ENCODE measurements at places on chromosomes 3 and 15.
A peak's percentile ranks its signal among the peaks of the same experiment; 100 is the strongest.

- DNase-seq, result no peak
Observed at GRCh38 chr3:127848131-127849129, 26.1 kb upstream of the MGLL start.

DNA sequence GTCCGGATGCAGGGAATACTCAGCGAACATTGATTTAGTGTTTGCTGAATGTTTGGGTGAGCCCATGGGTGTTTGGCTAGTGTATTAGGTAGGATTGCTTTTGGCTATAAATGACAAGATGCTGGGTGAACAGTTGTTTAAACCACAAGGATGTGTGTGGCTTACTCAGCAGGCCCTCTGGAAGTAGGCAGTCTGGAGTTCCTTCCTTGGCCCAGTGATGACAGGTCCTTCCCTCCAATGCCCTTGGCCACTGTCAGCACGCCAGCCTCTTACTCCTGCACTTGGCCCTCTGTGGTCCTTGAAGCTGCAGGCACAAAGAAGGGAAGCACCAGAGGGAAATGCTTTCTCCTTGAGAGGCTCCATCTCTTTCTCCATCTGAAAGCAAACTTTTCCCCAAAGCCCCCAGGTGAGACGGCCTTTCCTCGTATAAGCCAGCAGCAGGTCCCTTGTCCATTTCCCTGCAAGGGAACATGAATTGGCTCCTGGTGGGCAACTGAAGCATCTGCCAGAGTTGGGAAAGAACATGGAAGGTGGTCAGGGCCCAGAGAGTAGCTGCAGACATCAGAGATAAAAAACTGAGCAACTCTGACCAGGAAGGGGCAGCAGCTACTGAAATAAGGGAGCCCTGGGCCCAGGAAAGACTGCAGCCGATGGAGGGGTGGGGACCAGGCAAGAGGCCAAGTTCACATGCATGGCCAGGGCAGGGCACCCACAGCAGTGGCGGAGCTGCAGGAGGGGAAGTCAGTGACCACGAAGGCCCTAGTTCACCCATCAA is 105.0 kb downstream of the TPRA1 start:
- no peak for DNase-seq

GRCh38 chr3:138460536-138461205 is 26.3 kb downstream of the ESYT3 start:
- no peak for DNase-seq

- no peak for DNase-seq
Observed at GRCh38 chr3:71492974-71493771, 90.4 kb downstream of the FOXP1 start.

- no peak for DNase-seq
Observed at GRCh38 chr3:65742914-65743313, 295.8 kb downstream of the MAGI1 start.

GRCh38 chr3:108603691-108604090 is 14.2 kb downstream of the DZIP3 start:
- no peak for DNase-seq

DNA sequence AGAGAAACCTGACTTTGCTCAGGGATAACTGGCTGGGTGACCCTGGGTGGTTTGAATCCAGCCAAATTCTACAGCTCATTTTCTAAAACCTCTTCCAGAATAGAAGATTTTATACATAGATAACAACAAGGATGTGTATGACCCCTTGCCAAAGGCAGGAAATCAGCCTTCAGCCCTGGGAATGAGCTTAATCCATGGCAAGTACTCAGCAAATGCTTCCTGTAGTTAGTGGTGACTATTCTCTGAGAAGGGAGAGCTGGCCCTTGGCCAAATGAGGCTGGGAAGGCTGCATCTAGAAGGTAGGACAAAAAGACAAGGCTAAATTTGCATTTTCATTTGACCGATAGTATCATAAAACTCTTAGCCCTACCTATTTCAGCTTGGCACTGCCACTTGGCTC is 4.6 kb upstream of the HACD3 start:
- no peak for DNase-seq

- DNase-seq, result no peak
Observed at GRCh38 chr3:129036222-129037092, 24.1 kb upstream of the GP9 start.

DNA sequence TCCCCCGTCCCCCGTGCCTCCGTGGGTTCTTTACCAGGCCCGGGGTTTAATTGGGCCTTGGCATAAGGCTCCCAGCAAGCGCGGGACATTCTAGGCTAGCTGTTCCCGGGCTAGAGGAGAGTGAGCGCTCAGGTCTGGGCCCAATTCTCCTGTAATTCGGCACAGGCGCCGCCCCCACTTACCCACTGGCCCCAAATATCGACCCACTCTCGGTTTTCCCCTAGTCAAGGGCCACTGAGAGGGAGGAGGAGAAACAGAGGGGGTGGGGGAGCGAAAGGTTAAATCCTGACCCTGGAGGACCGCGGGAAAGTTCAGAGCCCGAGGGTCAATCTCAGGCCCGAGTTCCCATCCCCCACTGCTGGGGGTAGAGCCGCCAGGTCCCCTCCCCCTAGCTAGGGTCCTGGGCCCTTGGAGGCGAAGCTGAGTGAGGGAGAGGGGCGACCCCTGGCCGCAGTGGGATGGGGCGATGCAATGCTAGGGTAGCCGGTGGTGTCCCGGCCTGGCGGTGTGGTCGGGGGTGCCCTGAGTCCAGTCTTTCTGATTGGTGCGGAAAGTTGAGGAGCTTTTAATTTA is 8.5 kb upstream of the ONECUT1 start:
- peak; percentile 71 for DNase-seq

DNA sequence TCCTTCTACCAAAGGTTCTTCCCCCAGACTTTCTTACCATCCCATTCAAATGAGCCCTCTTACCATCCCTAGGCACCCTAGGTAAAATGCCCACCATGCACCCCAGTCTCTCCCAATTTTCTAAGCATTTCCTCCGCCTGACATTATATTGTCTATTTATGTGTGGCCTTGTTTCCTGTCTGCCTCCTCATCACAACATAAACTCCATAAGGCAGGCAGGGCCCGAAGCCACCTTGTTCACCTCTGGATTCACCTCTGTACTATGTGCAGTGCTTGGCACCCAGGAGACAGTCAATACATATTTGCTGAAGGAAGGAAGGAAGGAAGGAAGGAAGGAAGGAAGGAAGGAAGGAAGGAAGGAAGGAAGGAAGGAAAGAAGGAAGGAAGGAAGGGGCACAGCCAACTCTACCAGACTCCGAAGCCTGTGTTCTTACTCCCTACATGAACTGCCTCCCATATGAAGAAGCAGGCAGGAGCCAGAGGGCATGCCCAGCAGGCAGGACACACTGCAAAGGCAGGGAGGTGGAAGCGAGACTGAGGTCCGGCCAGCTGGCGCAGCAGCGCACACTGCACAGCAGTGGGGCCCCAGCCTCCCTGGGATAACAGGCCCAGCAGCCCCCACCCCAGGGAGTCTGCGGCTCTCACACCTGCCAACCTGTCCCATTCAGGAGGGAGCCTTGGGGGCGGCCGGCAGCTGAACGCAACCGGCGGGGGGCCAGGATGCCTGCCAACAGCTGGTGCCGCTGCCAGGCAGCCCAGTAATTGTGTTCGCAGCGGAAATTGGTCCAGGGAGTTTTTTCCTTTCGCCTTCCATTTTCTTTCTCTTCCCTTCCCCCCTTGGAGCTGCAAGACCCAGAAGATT is 106.0 kb upstream of the LINGO1 start:
- DNase-seq, result no peak

GRCh38 chr15:91291673-91292072 is 191.6 kb downstream of the SV2B start:
- DNase-seq, result no peak

DNA sequence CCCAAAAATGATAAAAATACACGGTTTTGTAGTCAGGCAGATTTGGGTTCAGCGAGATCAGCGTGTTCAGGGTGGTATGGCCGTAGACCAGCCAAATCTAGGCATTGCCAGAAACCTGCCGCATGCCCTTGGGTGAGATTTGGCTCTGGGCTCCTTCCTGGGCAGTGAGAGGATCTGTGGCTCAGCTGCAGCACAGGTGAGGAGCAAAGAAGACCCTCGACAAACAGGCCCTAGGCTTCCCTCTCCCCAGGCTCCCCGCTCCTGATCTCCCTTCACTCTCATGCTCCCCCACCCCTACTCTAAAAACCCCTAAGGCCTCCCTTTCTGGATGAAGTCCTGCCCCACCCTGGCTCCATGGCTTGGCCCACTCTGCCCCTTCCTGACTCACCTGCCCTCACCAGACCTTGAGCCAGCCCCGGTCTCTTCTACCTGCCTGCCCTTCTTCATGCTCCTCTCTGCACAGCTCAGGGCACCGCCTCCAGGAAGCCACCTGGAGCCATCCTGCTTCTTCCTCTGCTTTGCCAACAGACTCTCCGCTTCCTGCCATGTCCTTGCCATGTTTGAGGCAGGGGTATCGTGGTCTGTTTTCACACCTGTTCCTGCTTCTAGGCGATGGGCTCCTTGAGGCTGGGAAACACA is 88.1 kb downstream of the CORO2B start:
- no peak for DNase-seq

DNA sequence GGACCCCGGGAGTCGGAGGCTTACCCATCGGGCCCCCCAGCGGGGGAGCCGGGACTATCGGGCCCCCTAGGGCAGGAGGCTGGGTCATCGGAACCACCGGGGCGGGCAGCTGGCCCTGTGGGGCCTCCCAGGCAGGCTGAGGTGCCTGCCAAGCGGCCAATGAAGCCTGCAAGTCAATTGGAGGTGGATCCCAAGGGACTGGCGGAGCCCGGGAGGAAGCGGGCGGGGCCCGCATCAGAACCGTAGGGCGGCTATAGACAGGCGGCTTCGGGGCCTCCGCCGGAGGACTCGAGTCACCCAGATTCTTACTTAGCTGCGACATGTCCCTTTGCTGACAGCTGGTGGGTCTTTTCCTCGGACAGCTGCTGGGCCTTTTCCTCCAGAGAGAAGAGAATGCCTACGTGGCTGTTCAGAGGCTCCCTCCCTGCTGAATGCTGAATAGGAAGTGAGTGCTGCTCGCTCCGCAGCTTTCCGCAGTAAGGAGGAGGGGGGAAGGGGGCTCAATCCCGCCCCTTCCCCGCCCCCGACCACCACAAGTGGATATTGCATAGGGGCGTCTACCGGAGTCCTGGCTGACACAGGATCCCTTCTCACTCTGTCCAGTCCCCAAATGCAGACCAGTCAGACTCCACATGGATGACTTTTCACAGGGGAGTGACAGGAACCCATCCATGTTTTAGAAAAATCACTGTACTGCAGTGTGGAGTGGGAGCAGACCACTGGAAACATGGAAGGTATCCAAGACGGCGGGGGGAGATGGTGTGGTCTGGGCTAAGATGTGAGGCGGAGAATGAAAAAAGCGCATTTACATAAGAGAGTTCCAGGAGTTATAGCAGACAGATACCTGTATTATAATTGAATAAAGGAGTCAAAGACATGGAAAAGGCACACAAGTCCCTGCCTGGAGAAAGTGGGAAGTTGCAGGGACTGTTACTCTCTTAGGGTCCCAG is at the start of gene MAGEL2:
Gene MAGEL2 (minus strand): TSS at position 447 of the 950 bp plus-strand sequence. CDS start 125 bp downstream, at position 322.
- DNase-seq, result peak; percentile 62

- DNase-seq, result peak; percentile 52
Observed at GRCh38 chr3:128133273-128133883, 9.8 kb upstream of the RUVBL1 start.

DNA sequence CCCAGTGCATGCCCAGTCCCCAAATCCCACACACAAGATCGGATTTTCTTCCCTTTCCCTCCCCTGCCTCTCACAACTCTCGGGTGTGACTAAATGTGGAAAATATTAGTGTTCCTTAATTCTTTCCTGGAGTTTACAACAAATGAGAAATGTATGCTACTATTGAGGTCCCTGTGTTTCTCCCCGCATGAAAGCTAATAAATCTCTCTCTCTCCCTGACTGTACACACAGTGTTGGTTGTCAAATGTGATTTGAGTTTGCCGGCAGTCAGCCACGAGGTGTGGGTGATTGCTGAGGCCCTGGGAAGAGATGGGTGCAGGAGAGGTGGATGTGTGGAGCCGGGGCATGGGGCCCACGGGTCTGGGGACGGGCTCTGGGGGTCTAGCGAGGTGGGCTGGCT is 161.4 kb upstream of the IQSEC1 start:
- DNase-seq, result no peak

GRCh38 chr3:10918011-10918410 is 74.5 kb upstream of the SLC6A1 start:
- DNase-seq, result no peak

- no peak for DNase-seq
Observed at GRCh38 chr15:101198800-101199199, 53.0 kb downstream of the CHSY1 start.

GRCh38 chr3:134904241-134904771 is 109.2 kb downstream of the EPHB1 start:
- no peak for DNase-seq

DNA sequence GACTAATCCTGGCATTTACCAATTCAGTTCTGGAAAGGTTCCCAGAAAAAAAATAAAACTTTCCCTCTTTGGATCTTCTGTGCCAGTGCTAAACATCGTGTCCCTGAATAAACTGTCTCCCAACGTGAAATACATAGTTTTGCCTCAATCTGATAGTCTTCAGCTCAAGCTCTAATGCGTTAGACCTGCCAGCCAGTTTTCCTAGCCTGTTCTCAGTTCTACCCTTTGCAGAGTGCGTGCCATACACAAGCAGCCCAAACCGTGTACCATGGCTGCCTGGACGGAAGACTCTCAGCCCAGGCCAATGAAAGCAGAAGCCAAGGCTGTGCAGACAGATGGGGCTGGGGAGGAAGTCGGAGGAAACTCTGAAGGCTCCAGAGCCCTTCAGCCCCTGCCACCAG is 11.4 kb upstream of the OCA2 start:
- peak; percentile 25 for DNase-seq

GRCh38 chr3:42991341-42992315 is 12.5 kb downstream of the GASK1A start:
- peak; percentile 54 for DNase-seq

DNA sequence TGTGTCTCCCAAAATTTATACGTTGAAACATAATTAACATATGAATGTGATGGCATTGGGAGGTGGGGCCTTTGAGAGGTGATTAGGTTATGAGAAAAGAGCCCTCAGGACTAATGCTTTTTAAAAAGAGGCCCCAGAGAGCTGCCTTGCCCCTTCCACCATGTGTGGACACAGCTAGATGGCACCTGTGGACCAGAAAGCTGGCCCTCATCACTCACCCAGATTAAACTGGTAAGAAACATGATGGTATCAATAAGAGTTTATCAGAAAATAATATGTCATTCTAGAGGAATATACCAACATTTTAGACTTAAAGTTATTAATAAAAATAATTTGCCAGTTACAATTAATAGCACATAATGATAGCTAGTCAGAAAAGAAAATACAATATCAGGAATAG is 25.2 kb upstream of the FAN1 start:
- no peak for DNase-seq

DNA sequence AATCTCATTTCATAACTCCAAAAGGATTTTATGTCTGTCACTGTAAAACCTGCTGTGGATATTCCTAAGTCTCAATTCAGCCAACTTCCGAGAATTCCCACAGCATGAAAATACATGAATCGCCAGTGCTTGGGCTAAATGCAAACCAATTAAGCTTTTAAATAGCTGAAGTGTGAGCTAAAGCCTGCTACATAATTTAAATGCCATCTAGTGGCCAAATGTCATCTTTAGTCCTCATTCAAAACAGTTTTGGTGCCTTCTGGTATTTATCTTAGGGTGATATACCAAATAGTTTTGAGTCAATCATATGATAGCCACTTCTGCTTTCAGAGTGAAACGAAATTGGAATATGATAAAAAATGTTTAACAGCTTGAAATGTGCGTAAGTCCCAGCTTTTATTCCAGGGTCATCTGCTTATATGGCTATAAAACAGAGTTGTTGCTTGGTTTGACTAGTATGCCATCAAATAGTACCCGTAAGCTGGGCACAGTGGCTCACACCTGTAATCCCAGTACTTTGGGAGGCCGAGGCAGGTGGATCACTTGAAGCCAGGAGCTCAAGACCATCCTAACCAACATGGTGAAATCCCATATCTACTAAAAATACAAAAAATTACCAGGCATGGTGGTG is 41.8 kb upstream of the CCNL1 start:
- DNase-seq, result no peak

GRCh38 chr3:21705769-21706168 is 45.2 kb downstream of the ZNF385D start:
- DNase-seq, result no peak

Measured in ecto neural progenitor cell (in vitro differentiated cells).